ENCODE measurements at places on chromosomes 13 and 19.

DNA sequence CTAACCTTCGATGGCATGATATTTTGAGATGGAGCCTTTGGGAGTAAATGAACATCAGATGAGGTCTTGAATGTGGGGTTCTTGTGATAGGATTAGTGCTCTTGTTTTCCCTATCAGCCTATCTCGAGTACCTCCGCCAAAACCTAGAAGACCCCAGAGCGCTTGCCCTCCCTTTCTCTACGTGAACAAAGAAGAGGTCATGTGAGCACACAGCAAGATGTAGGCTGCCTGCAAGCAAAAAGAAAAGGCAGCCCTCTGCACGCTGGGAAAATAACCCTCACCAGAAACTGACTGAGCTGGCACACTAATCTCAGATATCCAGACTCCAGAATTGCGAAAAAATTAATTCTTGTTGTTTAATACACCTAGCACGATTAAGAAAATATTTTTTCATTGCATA lies 799.8 kb upstream of the SLC10A2 start:
- DNase-seq: no peak

DNA sequence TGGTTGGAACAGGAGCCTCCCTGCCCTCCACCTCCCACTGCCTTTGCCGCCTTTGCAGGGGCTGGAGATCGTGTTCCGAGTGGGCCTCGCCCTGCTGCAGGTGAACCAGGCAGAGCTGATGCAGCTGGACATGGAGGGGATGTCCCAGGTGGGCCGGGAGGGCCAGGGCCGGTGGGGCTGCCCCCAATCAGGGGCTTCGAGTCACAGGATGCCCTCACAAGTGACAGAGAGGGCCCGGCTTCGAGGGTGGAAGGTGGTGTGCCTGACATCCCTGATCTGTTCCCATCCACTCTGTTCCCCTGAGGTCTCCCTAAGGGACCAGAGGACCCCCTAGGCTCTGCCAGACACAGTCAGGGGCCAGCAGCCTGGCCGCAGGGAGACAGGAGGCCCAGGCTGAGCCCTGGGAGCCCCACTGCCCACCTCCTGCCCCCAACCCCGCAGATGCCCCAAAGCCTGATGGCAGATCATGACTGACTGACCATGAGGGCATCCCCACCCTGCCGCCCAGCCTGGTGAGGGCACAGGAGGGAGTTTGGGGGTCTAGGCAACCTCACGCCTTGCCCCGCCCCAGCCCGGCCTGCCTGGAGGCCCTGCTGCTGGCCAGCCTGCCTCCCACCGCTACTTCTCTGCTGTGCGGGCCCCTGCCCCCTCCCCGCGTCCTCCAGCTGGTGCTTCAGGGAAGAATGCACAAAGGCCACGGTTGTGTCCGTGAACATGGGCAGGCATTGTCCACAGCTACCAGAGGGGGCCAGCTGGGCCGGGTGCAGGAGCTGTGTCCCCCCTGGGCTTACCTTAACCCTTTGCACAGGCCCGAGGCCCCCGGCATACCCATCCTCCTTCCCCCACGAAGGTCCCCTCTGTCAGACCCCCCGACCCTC lies 21.8 kb downstream of the EVI5L start:
- no peak for DNase-seq

DNA sequence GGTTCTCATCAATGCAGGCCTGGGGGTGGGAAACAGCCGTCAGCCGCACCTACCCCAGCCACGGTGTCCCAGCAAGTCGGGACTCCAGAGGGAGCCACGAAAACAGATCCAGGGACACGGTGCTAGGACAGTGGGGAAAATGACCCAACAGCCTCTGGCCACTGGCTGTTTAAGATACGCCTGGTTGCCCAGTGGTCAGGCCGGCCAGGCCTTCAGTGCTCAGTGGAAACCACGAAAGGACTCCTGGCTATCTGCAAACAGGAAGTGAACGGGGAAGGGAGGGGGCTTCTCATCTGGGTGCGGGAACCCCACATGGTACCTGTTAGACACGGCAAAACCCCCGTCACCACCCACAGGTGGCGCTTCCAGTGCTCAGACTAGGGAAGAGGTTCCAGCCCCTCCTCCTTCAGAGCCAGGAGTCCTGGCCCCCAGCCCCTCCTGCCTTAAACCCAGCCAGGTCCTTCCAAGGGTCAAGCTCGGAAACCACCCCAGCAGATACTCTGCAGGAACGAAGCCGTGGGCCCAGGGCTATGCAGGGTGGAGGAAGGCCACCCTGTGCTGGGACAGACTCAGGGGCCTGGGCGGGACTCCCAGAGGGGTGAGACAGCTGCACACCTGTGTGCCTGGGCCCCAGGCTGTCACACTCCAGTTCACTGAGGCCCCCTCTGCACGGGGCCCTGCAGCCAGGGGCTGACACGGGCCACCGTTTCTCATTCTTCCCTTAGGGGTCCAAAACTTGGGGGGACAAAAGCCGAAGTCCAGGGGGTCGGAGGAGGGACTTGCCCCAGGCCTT lies 4.5 kb downstream of the PPP1R12C start:
- no peak for DNase-seq

DNA sequence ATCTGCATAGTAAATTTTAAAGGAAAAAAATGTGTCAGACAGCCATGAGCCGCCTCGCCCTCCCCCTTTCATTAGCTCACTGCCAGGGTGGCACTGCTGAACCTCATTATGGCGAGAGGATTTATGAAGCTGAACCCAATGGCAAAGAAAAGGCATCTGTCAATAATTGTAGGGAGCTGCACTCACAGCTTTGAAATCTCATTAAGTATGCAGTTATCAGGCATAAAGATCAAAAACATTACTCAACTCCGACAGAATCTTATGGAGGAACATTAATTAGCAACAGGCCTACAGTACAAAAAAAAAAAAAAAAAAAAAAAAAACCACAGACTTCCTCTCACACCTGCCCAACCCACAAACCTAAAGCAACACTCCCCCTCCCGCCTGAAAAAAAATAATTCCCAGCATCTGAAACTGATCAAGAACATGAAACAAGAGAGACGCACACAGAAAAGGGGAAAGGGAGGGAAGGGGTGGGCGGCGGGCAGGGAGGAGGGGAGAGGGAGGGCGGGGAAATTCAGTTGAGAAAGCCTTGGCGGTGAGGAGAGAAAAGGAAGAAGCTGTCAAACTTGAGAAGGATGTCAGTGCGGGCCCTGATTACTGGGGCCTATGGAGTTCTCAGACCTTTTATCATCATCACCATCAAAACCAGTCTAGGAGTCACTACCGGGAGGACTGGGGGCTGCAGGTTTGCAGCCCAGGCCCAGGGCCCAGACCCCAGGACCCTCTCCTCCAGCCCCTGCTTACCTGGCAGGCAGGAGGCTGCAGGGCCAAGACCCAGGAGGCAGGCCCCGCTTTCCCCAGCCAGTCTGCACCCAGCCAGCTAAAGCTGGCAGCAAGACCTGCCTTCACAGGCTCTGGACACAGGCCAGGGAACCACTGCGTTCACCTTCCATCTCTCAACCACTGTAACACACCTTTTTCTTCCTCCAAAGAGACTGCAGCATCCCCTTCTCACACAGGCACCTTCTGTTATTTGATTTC lies 8.9 kb downstream of the TSHZ3 start:
- no peak for DNase-seq

DNA sequence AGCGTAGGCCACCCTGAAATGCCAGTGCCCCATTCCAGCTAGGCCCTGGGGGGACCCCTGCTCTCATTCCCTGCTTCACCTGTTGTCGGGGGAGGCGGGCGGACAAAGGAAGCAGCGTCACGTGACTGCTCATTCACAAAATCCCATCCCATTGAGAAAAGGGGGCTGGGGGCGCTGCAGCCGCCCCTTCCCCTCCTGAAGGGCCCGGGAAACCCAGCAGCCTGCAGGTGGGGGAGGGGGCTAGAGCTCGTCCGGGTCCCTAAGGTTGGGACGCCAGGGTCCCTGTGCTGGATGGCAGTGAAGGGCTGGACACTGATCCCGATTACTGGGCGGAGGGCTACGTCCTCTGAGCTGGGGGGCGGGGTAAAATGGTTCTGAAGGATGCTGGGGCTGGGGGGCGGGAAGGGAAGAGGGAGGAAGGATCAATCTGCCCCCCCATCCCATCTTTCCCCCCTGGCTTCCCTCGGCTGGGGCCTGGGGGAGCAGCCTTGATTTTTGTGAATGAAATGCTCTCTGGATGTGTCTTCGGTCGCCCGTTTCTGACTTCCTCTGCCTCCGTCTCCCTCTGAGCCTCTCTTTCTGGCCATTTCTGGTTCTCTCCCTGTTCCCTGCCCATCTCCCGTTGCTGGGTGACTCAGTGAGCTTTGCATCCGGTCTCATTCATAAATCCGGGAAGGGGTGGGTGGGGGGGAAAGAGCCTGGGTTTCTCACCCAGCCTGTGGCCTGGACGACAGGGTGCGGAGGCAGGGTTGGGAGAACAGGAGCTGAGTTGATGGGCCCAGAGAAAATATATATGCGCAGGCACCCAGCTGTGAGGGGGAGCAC lies 816 bp downstream of the SPRED3 start:
- DNase-seq: no peak

- DNase-seq: no peak
Observed at GRCh38 chr19:39264306-39265290, 3.6 kb upstream of the IFNL2 start.

DNA sequence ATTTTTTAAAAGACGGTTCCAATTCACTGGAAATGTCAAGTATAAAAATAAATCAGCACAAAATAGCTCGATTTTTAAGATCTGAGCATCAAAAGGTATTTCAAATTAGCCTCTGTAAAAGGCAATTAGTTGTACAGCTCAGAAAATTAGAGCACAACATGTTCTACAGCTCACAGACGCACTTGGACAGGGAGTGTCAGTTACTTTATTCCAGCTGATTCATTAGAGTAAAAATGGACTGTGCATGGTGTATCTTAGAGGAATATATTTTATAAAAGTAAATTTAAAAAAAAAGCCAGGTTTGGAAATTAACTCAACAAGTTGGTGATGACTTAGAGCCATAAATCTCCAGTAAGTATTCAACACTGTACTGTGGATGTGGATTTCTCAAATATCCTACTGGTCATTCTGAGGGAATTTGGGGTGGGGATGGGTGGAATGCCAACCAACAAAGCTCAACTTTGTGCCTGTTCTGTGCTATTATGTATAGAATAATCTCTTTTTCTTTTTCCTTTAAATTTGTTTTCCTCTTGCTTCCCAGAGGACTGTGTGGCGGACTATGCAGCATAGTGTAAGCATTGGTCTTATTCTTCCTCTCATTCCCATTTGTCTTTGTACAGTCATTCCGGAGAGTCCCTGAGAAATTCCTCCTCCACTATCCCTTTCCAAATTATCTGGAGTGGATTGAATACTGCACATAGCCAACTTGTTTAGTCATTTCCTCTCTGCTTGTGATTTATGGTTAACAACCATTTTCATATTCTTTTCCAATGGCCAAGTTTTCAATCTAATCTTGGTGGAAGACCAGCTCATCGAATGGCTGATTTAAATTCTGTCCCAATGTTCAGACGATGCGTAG lies 169.3 kb downstream of the DCT start:
- DNase-seq: no peak

- DNase-seq: no peak
Observed at GRCh38 chr19:5964816-5965565, 12.9 kb downstream of the RANBP3 start.

DNA sequence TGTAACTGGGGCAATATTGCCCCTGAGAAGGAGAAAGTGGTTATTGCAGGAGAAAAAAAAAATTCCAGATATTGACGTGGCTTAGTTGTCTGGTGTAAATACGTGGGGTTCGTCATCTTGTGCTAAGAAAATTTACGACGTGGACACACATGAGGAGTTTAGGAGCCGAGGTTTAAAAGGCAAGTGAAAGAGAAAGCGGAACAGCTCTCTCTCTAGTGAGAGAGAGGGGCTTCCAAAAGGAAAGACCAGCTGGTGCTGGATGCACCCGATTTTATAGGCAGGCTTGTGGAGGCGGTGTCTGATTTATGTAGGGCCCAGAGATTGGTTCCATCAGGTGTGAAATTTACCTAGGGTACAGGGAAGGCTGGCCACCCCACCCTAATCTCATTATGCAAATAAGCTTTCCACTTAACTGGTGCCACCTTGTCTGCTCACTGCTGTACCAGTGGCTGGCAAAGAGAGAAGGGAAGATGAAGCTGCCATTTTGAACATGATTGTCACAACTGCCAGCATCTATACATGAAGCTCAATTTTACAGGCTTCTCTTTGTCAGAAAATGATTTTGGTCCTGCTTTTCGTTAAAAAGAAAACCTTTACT lies 845.1 kb downstream of the DACH1 start:
- DNase-seq: no peak

- no peak for DNase-seq
Observed at GRCh38 chr19:49681830-49682229, 4.8 kb downstream of the PRMT1 start.

DNA sequence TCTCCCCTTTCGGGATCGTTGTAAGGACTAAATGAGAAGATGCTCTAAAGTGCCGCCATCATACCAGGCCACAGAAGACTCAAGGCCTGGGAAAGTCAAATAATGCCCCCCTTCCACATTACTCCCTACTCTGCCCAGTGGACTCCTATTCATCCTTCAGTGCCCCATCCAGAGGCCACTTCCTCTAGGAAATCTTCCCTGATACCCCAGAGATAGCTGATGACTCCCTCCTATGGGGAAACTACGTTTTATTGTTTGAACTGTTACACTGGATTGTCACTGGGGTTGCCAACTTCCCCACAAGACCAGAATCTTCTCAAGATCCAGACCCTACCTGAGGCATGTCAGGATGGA lies 14.2 kb downstream of the MEIS3 start:
- no peak for DNase-seq

DNA sequence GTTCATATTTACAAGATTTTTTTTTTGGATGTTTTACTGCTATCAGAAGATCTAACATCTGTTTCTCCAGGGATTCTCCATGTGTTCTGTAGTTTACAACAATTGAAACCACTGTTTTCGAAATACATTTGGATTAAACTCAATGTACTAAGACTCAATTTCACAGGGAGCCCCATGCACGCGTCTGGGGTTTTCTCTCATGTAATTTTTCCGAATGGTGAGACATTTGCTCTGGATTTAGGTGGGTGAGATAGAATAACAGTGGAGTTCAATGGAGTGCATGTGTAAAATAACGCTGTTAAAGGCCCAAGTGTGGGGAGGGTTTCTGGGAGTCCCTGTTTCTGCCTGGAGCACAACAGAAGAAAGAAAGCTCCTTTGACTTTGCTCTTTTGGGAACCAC lies 330.3 kb downstream of the TSHZ3 start:
- DNase-seq: no peak

- no peak for DNase-seq
Observed at GRCh38 chr13:39597838-39598237, 5.2 kb downstream of the LHFPL6 start.

- no peak for DNase-seq
Observed at GRCh38 chr13:109858319-109858718, 71.9 kb upstream of the IRS2 start.

- peak; percentile 61 for DNase-seq
Observed at GRCh38 chr19:18932216-18932841, 8.7 kb downstream of the HOMER3 start.

All from activated CD4-positive, CD25-positive, alpha-beta regulatory T cell treated with anti-CD3 and anti-CD28 coated beads, Interleukin-2, amount 50 U/mL, for 16 hours (primary cell).